ENCODE measurements at places on chromosomes 7 and 10. TPM values are rescaled to one million over a fixed set of nuclear protein-coding genes. Genes with fewer than 3 reads are reported as not detected.

The ABCB8 gene
- 55.7 TPM for total RNA-seq

The TMEM196 gene
- not detected for total RNA-seq

The HOXA1 gene
- total RNA-seq: 5.6 TPM

The AZGP1 gene
- 1.1 TPM for total RNA-seq

The PCLO gene
- total RNA-seq: 1,083 TPM

The CEP55 gene
- total RNA-seq: 30.3 TPM

The LDB3 gene
- 0.88 TPM for total RNA-seq

The MUC3A gene
- not detected for total RNA-seq

The EFCAB10 gene
- total RNA-seq: not detected

The FLNC gene
- total RNA-seq: 0.11 TPM

DNA sequence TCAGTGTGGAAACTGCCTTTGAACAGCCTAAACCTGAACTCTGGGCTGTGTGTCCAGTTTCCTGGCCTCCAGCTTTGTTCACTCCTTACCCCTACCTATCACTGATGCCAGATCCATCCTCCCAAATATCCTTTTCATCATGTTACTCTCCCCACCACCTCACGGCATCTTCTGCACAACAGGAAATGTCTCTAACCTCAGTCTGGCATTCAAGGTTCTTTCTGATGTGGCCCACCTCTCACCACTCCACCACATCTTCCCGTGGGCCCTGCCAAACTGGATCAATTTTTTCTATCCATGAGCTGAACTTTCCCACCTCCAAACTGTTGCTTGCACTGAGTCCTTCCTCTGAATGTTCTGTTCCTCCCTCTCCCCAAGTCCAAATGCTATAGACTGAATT, 35.8 kb upstream of the MAP3K8 start:
- DNase-seq: no peak

DNA sequence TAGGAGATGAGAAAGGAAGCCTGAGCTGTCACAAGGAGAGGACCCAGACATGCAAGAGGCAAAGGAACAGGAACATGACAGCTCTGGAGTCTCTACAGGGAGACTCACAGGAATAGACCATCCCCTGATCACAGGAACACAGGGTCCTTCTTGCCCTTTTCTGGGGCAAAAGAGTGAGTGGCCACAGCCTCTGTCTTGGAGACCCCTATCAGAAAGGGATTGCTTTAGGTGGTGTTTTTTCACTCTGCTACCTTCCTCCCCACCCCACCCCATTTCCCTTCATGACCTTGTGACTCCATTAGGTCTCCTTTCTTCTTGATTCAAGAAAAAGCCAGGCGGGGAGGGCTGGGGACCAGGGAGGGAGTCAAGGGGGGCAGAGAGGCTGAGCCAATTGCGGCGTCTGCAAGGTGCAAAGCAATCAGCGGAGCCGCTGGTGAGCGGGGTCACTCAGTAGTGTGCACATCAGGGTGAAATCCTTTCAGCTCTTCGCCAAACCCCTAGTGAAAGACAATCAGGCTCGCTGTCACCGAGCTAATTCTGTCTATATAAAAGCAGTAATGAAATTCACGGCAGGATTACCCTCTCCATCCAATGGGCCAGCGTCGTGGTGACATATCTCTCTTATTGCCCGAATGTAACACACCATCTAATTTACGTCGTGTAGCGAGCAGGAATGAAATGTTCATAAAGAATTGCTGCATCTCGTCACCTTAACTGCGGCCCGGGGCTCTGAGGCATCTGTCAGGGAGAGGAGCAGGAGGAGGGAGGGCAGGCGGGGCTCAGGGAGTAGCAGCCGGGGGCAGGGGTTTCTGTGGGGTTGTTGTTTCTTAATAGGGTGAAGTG, 31.5 kb upstream of the BTRC start:
- no peak for DNase-seq

DNA sequence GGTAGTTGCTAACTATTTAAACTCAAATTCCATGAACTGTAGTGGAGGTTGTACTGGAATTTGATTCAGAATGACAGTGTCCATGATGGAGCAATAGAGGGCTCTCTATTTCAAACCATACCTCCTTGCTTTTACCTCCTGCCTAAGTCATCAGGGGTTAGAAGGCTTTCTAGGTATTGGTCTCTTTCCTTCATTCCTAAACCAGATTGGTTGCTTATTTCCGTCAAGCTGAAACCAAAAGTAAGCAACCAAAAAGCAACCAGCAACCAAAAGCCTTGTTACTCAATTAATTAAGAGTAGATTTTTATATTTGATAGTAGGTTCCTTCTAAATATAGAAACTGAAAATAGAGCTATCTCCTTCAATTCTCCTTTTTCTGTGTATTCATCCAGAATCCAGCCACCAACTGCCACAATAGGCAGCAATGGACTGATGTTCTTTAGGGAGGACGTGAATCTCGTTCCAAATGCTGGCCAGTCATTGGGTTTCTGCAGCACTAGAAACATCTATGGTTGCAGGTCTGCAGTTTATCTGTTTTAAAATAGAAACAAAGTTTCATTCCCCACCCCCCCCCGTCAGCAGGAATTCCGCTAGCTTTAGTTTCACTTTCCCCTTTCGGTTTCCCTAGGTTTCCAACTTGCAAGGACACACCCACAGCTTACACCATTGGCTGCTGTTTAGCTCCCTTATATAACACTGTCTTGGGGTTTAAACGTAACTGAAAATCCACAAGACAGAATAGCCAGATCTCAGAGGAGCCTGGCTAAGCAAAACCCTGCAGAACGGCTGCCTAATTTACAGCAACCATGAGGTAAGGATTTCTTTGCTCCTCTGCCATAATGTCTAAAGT, at the start of gene IFIT1:
IFIT1 (plus strand) TSS at position 717 of the 850 bp plus-strand sequence; CDS start at position 807, 90 bp downstream.
- peak; percentile 78 for DNase-seq

DNA sequence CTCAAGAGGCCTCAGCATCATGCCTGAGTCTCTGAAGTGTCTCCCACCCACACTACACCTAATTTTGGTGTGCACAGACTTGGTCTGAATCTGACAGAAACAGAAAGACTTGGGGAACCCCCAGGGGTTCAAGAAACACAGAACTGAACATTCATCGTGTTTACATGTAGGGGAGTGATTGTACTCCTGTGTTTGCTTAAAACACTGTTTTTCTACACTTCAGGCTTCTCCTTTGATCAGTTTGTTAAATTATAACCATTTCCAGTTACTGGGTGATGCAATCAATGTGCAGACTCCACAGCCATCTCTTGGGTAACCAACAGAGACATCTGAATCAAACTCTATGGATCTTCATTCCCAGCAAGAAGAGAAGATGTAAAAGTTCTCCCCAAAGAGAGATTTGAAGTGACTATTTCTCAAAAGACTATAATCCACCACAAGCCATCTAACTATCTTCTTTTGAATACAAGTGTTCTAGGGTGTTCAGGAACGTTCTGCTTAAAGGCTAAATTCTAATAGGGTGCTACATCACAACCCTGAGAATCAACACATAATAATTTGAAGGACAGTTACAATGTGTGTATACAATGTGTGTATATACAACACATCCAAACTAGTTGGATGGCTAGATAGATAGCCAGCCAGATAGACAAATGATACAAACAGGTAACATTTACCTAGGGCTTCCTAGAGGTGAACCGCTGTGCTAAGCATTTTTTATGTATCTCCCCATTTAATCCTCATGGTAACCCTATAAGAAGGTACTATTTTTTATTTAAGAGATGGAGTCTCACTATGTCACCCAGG, 34.2 kb downstream of the DNAJC12 start:
- DNase-seq: no peak

- peak; percentile 73 for DNase-seq
Observed at GRCh38 chr7:95886501-95887090, 114.2 kb downstream of the DYNC1I1 start.

- DNase-seq: no peak
Observed at GRCh38 chr7:92636018-92636560, 45.9 kb upstream of the FAM133B start.

GRCh38 chr7:113873554-113874151, 45.2 kb downstream of the PPP1R3A start:
- DNase-seq: no peak

DNA sequence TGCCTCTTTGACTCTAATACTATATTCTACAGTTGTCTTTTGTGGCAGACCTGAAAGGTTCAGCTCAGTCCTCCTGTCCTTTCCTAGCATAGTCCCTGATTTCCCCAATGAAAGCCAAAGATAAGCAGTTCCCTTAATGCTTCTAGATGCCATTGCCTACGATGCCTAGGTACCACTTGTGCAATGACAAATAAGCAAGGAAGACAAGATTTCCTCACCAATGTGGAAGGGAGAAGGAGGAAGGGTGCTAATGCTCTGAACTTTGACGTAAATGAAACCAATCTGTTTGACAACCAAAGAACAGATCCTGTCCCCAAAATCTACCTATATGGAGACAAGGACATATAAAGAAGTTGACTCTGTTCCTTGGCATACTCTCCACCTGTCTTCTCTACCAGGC, 393.3 kb downstream of the KCNMA1 start:
- DNase-seq: no peak

DNA sequence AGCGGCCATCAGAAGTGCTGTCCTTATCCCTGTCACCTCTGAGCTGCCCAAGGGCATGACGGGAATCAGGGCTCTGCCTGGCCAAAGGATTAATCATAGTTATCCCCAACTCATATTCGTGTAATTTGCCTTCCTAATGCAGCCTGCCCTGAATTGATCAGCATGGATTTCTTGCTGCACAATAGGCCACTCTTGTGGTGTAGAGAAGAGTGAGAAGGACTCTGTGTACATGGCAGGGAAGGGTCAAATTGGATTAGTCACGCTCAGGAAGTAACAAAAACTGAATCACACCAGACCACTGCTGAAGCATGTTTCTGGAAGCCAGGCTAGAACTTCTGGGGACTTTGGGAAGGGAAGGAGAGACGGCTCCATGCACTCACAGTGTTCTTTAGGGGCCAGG, 227.0 kb downstream of the BUB3 start:
- no peak for DNase-seq

DNA sequence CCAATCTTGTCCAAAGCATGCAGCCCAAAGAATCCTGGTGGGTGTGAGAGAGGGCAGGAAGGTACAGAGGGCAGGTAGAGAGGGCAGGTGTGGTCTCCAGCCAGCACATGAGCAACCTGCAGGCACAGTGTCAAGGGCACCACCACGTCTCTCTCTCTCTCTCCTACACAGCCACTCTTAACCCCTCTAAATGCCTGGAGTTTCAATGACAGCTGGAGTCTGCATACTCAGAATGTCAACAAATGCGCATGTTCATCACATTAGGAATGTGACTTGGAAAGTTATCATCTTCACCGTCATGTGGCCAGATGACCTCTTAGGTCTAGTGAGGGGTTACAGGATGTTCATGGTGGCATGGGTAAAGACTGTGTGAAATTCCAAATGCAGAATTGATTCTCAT, 456.8 kb downstream of the SORCS1 start:
- no peak for DNase-seq

- no peak for DNase-seq
Observed at GRCh38 chr7:138564365-138564764, 104.3 kb downstream of the TRIM24 start.

DNA sequence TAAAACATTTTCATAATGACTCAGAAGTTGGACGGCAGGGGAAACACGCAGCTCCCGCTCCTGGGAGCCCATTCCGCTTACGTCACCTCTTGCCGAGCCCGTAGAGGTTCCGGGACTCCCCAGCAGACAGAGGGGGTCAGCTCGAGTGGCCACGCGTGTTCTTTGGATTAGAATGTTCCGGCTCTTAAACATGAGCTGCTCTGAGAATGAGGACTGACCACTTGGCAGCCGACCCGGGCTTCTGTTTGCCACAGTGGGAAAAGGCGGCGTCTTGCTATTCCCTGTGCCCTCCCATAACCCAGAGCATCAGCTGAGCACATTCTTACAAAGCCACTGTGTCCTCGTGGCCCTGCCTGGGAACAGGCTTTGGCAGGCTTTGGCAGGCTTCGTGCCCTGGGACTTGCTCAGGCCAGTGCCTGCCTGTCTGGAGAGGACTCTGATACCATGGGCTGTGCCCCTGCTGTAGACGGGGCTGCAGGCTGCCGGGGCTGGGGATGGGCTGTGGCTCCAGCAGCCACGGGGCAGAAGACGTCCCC, 40.1 kb downstream of the PFKP start:
- no peak for DNase-seq

DNA sequence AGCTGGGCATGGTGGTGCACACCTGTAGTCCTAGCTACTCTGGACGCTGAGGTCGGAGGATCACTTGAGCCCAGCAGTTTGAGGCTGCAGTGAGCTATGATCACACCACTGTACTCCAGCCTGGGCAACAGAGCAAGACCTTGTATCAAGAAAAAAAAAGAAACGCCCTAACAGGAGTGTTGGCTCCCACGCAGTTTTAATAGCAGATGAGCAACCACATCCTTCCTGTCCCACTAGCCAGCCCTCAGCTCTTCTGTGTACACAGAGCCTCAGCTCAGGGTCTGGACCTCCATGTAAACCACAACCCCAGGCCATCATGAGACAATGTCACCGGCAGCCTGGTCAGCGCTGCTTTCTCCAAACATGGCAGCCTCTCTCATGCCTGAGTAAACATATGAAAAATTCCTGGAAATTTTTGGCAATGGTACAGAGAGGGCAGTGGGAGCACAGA, 108.2 kb downstream of the PIP4K2A start:
- DNase-seq: peak; percentile 84

DNA sequence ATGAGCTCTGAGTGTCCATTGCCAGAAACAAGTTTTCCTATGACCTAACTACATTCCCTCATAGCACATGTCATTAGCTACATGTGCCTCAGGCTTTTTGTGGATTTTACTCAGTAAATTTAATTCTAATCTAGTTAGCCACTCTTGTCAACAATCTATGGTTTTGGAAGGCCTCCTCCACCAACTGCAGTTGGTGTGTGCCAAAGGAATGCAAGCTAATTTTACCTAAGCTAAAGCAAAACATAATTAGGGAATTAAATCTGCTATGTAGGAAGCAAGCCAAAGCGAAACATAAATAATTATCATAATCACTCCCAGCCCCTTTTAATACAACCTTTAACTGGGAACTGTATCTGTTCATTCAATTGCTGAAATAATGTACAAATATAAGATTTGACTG, 3.5 kb upstream of the CTTNBP2 start:
- no peak for DNase-seq

GRCh38 chr7:27997188-27997707, 183.3 kb downstream of the JAZF1 start:
- DNase-seq: no peak

DNA sequence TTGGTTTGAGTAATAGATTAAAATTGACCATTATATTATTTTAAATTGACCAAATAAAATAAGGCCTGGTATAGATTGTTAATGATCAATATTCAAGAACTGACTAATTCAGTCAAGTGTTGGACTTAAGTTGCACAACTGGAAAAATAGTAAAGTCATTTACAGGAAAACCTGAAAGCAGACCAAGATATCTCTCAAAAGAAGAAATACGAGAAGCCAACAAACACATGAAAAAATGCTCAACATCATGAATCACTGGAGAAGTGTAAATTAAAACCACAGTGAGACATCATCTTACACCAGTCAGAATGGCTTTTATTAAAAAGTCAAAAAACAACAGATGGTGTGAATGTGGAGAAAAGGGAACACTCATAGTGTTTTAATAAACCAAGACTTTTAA, 80.4 kb upstream of the MALRD1 start:
- no peak for DNase-seq

Data from SK-MEL-5 (cell line).